ENCODE measurements at places on chromosomes 7 and 10. TPM values are rescaled to one million over a fixed set of nuclear protein-coding genes. Genes with fewer than 3 reads are reported as not detected.
A peak's percentile ranks its signal among the peaks of the same experiment; 100 is the strongest.

- no peak for DNase-seq
Observed at GRCh38 chr10:91054325-91054724, 133.4 kb upstream of the ANKRD1 start.

DNA sequence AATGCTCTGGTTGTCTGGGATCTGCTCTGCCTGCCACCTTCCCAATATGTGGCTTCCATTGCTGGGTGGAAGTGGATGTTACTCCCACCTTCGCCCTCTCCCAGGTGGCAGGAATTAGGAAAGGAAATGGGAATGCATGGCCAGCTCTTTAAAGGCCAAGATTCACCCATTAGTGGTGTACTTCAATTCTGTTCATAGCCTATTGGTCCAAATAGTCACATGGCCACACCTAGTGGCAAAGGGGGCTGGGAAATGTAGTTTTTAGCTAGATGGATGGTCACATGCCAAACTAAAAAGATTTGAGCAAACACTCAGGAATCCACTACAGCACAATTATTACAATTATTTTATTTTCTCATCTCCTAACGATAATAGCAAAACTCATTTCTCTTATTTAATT, 135.1 kb downstream of the NPY start:
- peak; percentile 17 for DNase-seq

GRCh38 chr10:96588060-96588554, 1.3 kb upstream of the TM9SF3 start:
- peak; percentile 36 for DNase-seq

GRCh38 chr10:104447331-104447730, 93.7 kb downstream of the CFAP58 start:
- DNase-seq, result no peak

GRCh38 chr10:31947144-31947926, 18.7 kb upstream of the ARHGAP12 start:
- peak; percentile 56 for DNase-seq

DNA sequence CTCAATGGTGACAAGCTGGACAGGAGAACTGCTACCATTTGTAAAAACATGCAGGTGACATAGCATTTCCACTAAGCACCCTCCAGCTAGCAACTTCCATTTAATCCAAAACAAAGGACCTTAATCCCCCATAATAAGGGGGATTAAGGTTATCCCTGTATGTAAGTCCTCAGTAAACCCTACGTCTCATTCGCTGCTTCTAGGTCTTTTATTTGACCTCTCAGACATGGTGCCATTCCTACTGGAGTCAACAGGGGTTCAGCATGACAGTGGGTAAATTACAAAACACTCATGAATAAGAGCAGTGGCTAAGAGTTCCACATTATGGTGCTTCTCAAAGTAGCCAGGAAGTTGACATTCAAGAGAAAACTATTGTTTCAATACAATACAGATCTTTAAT, 121.8 kb upstream of the CAV2 start:
- no peak for DNase-seq

GRCh38 chr10:8586504-8586903, 532.0 kb downstream of the GATA3 start:
- DNase-seq, result no peak

GRCh38 chr7:111274857-111275256, 183.9 kb downstream of the LRRN3 start:
- DNase-seq, result no peak

GRCh38 chr7:117041822-117042221, 88.5 kb downstream of the ST7 start:
- DNase-seq, result no peak

GRCh38 chr7:69860486-69860885, 262.2 kb downstream of the AUTS2 start:
- DNase-seq, result no peak

DNA sequence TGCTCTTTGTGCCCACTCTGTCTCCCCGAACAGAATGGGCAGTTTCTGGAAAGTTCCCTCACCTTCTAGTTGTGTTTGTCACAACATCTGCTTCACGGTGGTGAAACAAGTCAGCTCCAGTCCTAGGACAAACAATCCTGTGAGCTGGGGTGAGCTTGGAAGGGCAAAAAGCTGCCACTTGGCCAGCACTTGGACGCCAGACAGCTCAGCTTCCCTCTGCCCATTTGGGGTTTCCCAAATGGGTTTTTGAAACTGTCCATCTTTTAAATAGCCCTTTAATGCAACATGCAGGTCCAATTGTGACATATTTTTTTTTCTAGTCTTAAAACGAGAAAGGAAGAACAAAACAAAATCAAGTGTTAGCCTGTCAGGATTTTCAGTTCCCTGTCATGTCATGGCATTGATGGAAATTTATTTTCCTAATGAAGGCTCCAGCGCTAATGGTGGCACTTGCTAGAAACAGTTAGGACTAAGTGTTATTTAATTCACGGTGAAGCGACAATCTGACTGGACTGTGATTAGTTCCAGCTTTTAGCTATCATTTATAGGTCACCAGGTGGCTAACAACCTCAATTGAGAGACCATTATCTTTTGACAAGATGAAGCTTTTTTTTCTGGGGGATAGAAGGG, 181.7 kb downstream of the MYOF start:
- DNase-seq, result no peak

DNA sequence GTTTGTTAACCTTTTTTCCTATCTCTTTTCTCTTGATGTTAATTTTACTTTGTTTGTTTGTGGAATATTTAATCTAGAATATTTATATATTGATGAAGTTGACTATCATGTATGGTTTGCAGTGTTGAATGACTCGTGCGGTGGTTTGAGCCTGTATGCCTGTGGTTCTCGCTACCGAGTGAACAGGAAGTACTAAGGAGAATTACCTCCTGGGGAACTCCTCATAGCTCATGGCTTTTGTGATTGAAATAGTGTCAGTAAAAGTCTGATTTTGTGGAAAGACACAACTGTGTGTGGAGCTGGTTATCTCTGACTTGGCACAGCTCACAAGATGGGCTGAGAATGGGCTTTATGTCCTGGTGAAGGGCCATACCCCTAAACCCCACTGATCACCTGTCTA, 498.6 kb downstream of the GLRX3 start:
- no peak for DNase-seq

- no peak for DNase-seq
Observed at GRCh38 chr10:132876131-132876860, 66.1 kb downstream of the CFAP46 start.

GRCh38 chr7:154990964-154991540, 11.9 kb downstream of the PAXIP1 start:
- DNase-seq, result no peak

Gene PRRT4
- 0.91 TPM for total RNA-seq

Gene FKBP6
- total RNA-seq, result not detected

Gene PHYHIPL
- total RNA-seq, result not detected

Measured in Caki2 (cell line).